Stimulated activated CD8-positive, alpha-beta memory T cell treated with anti-CD3 and anti-CD28 coated beads, Interleukin-7, amount 100 ng/mL, for 1 hour (primary cell): ENCODE measurements at places on chromosomes 7 and 10.

GRCh38 chr10:49419005-49419404 lies 23.1 kb upstream of the DRGX start:
- DNase-seq, result no peak

GRCh38 chr7:17104419-17104818 lies 194.0 kb upstream of the AHR start:
- no peak for DNase-seq

GRCh38 chr7:93592588-93593266 lies 18.2 kb upstream of the CALCR start:
- DNase-seq, result no peak

- no peak for DNase-seq
Observed at GRCh38 chr10:9823268-9823930, 1194.3 kb upstream of the CELF2 start.

GRCh38 chr7:50869108-50869725 lies 86.5 kb upstream of the GRB10 start:
- DNase-seq, result no peak

DNA sequence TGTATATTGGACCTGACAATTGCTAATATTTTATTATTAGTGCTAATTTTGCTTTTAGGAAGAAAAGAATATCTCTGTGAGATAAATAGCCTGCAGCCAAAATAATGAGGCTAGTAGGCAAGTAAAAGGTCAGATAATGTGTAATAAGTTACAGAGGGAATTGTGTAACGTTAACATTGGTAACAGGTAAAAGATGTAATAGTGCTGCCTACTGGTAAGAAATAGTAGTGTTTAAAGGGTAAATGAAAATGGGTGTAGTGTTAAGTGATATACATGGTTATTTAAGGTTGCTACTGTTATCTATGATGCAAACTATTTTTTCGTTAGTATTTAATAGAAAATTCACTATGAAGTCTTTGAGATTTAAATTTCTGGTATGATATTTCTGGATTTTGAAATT lies 9.2 kb upstream of the FOXP2 start:
- DNase-seq, result no peak

- no peak for DNase-seq
Observed at GRCh38 chr7:18144166-18144565, 116.5 kb upstream of the PRPS1L1 start.

DNA sequence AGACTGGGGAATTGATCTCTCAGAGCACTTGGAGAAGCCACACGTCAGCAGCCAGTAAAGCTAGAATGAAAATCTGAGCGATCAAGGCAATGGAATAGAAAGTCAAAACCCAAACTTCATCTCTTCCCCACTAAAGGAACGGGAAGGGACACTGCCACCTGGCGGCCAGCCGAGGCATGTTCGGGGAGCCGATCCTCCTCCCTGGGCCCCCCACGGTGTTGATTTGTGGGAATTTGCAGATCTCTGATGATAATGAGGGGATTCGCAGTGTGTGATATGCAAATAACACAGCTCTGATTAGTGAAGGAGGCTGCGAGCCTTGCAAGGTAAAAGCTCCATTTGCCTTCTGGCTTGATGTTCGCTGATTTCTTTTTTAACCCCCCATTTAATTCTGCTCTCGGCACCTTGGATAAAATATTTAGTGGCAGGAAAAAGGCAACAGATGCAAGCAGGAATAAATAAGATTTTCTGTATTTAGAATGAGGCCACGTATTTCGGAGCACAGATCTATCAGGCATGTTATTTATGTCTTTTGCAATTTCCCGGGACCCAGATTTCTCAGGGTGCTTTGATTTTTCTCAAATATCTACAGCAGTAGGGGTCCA lies 258.6 kb downstream of the PAXIP1 start:
- no peak for DNase-seq

GRCh38 chr7:115005251-115005650 lies 83.4 kb downstream of the MDFIC start:
- no peak for DNase-seq

GRCh38 chr7:98836811-98837629 lies 32.8 kb downstream of the TMEM130 start:
- DNase-seq, result no peak

- no peak for DNase-seq
Observed at GRCh38 chr7:95199779-95200558, 124.4 kb downstream of the PON1 start.

DNA sequence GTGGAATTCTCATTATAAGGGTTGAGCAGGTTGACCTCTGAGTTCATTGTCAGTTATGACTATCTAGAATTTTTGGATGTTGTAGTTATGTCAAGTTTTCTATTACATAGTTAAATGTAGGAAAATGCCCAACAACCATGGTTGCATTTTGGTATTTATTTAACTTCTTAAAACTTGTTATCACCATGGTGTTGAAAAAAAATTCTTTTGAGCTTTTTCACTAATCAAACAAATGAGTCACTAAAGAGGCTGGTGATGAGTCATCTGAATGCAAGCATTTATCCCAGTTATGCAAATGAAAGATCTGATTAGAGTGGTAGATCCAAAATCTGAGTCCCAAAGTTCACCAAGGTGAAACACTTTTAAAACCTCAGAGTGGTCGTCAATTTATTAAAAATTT lies 624.7 kb upstream of the IGFBP3 start:
- DNase-seq, result no peak

- no peak for DNase-seq
Observed at GRCh38 chr10:7410301-7410861, 453 bp downstream of the SFMBT2 start.

- no peak for DNase-seq
Observed at GRCh38 chr7:125573126-125573525, 643.5 kb upstream of the POT1 start.

- DNase-seq, result no peak
Observed at GRCh38 chr10:131043039-131043691, 268.4 kb downstream of the TCERG1L start.

- no peak for DNase-seq
Observed at GRCh38 chr7:97024209-97025129, at the start of gene DLX5. Gene DLX5, minus strand, starts transcription at chr7:97024831. Its CDS starts 208 bp downstream, at chr7:97024623.

DNA sequence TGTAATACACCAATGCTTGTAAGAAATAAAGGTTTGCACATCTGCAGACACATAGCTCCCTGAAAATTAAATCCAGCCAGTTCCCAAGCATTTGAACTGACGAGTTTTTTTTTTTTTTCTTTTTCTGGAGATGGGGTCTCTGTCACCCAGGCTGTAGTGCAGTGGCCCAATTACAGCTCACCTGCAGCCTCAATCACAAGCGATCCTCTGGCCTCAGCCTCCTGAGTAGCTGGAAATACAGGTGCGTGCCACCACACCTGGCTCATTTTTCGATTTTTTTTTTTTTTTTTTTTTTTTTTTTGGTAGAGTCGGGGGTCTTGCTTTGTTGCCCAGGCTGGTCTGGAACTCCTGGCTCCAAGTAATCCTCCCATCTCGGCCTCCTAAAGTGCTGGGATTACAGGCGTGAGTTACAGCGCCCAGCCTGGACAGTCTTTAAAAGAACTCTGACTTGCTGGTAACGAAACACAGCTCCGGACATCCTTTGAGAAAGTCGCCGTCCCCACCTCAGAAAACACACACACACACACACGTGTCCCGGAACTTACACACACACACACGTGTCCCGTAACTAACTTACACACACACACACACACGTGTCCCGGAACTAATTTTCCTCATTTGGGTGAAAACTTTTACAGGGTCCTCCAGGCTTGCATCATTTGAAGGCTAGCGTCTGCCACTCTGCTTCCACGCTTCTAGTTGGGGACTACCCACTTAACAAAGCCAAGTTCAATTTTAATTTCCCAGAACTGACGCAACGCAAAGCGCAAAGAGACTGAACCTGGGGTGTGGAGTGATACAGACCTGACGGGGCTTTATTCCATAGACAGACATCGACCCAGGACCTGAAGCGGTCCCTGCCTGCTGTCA lies 18.6 kb downstream of the OCM2 start:
- peak; percentile 3 for DNase-seq

GRCh38 chr7:17709127-17709526 lies 231.2 kb downstream of the SNX13 start:
- DNase-seq, result no peak

DNA sequence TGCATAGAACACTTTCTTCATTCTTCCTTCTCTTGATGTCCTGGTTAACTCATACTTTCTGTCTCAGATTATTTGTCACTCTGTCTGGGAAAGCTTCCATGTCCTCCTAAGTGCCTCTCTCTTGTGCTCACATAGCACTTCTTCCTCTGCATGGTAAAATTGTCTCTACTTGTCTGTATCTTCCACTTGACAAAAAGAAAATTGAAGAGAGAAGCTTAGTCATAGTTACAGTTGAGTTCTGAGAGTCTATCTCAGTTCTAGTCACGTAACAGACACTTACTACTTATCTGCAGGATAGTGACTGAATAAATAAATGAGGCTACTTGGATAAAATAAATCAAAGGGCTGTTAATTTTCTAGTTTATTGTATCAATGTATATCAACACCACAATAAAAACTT lies 458.1 kb downstream of the HTR7 start:
- no peak for DNase-seq

DNA sequence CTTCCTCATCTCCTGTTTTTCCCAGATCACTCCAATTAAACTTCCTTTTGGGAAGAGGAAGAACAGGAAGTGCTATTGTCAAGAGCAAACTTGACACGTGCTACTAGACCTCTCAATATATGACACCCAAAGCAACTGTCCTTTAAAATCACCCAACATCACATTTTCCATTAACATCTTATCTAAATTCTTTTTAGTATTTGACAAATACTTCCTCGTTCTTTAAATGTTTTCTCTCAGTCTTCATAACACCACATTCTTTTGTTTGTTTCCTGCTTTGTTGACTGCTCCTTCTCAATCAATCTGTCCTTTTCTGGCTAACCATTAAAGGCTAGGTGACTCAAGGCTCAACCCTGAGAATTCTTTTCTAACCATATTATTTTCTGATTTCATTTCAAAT lies 7.1 kb upstream of the TFPI2 start:
- DNase-seq, result no peak

DNA sequence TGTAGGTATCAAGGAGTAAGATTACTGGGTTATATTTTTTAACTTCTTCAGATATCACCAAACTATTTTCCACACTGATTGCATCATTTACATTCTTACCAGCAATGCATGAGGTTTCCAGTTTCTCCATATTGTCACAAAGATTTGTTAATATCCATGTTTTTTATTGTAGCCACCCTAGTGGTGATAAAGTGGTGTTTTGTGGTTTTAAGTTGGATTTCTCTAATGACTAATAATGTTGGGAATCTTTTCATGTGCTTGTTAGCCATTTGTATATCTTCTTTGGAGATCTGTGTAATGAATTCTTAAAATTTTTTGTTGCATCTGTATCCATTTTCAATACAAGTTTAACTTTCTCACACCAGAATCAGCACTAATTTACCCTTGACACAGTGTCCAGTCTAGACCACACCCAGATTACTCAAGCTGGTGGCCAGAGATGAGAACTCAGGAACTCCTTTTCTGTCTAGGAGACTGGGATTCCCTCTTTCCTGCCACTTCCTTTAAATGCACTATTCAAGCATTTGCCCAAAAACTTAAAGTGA lies 67.0 kb upstream of the PLXDC2 start:
- DNase-seq, result no peak

GRCh38 chr7:134058980-134059379 lies 68.2 kb upstream of the LRGUK start:
- no peak for DNase-seq

DNA sequence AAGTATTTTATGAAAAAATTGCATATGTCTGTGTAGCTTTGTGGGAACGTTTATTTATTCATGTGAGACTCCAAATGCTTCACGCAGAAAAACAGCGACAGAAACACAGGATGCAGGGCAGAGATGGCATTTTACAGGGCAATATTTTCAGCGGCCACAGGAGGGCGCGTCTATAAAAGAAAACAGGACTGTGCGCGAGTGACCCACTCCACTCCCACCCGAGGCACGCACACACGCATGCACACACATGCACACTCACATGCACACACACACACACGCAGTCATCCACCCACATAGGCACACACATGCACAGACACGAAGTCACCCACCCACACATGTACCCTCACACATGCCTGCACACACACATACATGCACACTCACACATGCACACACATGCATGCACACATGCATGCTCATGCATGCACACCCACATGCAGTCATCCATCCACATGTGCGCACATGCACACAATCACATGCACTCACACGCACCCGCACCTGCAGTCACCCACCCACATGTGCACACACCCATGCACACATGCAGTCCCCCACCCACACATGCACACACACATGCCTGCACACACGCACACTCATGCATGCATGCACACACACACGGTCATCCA lies 96.3 kb downstream of the DNAJB6 start:
- DNase-seq, result peak; percentile 38

DNA sequence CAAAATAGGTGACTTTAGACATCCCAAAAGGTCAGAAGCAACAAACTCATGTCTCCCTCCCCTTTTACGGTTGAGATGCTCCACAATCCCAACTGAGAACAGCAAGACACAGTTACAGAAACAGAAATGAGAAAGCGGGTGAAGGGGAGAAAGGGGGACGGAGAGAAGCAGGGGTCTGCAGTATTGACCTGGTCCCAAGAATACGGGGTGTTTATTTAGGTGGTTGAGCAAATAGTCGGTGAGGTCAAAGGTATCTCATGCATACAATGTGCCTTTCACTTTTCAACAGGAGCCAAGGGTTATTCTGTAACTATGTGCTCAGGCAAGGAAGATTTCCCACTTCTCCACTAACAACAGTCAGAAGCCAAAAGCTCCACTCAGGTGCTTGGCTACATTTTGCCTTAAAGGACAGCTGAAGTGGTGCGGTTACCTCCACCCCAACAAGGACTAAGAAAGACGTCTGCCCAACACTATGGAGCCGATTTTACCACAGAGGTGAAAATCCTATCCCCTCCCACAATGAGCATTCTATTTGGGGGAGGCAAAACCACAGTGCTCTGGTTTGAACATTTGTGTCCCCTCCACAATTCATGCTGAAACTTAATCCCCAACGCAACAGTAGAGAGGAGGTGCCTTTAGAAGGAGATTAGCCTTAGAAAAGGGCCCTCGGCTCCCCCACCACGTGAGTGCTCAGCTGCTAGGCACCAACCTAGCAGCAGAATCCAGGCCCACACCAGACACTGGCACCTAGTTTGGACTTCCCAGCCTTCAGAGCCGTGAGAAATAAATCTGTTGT lies 77.9 kb downstream of the PARD3 start:
- DNase-seq, result no peak

- DNase-seq, result no peak
Observed at GRCh38 chr7:26363465-26363864, 71.8 kb downstream of the SNX10 start.

DNA sequence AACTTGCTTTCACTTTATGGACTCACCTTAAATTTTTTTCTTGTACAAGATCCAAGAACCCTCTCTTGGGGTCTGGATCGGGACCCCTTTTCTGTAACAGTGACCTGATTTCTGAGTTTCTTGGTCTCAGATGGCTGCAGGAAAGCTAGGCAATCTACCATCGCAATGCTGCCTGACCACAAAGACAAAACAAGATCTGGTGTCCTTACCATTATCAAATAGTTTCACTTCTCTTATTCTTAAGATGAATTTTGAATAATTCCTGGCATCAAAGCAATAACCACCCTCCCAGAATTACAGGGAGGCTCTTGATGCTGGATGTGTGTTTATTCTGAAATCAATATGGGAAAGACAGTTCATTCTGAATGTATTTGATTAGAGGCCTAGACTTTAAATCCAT lies 77.4 kb upstream of the FRMD4A start:
- no peak for DNase-seq

GRCh38 chr7:1992554-1992953 lies 240.2 kb downstream of the MAD1L1 start:
- DNase-seq, result no peak
